Naive thymus-derived CD4-positive, alpha-beta T cell (primary cell): ENCODE measurements at places on chromosomes 2 and 18. TPM values are rescaled to one million over a fixed set of nuclear protein-coding genes. Genes with fewer than 3 reads are reported as not detected.

GRCh38 chr2:26846334-26847306 is 1.3 kb upstream of the DPYSL5 start:
- DNase-seq = peak; percentile 46

IAH1 gene
- 49.7 TPM for total RNA-seq

DNA sequence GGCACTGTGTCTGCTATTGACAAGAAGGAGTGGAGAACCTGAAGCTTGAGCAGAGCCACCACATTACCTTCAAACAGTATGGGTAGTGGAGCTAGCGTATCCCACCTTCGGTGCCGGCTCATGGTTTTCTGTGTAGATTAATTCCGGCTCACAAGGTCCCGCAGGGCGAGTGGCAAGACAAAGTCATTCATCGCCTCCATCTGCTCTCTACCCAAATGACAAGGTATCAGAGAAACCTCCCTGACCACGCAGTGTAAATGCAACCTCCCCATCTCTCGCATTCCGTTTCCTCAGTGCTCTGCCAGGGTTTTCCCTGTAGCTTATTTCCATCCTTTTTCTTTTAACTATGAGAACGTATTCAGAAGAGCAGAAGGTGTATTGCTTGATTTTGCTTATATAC is 79.8 kb downstream of the MAP4K4 start:
- no peak for DNase-seq

GRCh38 chr18:22433956-22434355 is 16.2 kb upstream of the CTAGE1 start:
- DNase-seq = no peak

DNA sequence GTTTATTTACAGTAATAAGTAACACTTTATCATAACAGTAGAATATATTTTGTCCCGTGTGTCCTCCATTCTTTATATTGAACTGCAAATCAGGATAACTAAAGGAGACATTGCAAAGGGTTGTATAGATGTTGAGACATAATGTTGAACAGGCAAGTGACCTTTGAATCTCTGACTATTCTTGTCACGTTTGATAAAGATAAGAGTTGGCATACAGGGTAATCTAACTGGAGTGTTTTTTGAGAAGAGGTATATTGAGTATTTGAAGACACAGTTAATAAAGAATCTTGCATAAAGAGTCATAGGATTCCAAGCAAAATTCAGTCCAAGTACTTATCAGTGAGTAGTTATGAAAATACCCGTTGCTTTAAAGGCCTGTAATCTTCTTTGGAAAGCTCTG is 21.7 kb downstream of the CCDC195 start:
- no peak for DNase-seq

DNA sequence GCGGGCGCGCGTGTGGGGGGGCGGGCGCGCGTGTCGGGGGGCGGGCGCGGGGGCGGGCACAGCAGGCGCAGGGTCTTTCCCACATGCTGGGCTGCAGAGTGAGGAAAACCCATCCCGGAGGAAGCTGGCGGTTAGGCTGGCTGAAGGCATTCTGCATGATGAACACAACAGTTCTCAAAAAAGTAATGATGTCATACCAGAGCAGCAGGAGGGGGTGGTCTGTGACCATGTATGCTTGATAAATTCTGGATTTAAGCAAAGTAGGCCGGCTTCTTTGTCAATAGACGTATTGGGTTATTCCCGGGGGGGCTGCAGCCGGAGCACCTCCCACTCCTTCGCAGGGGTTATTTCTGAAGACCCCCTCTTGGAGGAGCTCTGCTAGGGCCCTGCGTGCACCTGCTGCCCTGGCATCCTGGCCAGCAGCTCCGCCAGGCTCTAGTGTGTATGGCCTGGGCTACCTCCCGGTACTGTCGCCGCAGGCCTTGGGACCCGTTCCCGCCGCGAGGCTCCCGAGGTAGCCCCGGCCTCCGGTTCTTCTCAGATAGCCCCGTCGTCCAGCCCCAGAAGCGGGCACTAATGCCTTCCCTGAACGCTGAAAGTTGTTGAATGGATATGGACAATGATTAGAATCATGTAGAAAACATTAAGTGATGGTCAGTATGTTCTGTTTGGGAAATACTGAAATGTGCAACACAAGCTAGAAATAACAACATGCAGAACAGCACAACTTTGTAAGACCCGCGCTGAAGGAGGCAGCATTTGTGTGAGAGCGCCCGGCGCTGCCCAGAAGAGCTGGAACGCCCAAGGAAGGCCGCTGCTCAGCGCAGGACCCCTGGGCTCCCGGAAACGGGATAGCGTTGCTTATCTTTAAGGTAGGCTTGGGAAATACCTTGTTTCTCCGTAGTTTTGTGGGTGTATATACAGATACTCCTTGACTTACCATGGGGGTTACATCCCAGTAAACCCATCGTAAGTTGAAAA is 101.4 kb upstream of the RAB6C start:
- DNase-seq = no peak

GRCh38 chr2:227848586-227848985 is 22.8 kb upstream of the DAW1 start:
- DNase-seq = no peak

GRCh38 chr2:74051504-74051903 is 66.8 kb downstream of the TET3 start:
- DNase-seq = no peak

GRCh38 chr2:133135035-133135654 is 433.1 kb downstream of the NCKAP5 start:
- no peak for DNase-seq

DNA sequence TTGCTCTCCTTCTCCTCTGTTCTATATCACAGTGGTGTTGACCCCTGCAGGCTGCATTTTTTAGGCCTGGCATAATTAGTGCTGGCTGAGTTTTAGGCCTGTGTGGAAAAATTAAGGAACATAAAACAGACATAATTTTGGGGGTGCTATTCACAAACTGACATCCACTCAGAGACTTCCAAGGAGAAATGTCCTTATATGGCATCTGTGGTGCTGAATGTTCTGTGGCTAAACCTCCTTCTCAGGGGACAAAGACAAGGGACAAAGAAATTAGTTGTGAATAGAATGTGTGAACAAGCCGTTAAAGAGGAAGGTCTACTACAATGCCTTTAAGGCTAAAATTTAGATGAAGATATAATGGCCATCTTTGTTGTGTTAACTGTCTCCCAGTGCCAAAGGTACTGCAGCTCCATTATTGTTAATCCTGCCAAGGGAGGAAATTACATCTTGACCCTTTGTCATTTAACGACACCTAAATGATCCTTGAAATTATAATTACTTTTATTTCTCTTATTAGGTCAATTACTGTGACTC is 870.0 kb upstream of the CHAC2 start:
- no peak for DNase-seq

DNA sequence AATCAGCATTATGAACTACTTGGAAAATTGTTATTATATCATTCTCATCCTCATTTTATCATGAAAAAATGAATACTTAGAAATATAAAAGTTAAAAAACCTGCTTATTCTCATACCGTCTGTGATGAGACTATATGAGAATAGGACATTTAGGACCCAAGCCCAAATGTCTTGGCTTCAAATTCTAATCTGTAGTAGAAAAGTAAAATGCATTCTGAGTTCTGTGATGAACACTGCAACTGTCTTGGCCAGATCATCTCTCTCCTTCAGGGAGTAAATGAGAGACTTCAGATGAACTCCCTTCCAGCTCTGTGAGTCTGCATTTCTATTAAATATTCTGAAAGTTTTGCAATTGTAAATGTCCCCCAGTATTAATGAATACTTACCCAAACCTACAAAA is 940.7 kb upstream of the KLHL29 start:
- DNase-seq = no peak

DNA sequence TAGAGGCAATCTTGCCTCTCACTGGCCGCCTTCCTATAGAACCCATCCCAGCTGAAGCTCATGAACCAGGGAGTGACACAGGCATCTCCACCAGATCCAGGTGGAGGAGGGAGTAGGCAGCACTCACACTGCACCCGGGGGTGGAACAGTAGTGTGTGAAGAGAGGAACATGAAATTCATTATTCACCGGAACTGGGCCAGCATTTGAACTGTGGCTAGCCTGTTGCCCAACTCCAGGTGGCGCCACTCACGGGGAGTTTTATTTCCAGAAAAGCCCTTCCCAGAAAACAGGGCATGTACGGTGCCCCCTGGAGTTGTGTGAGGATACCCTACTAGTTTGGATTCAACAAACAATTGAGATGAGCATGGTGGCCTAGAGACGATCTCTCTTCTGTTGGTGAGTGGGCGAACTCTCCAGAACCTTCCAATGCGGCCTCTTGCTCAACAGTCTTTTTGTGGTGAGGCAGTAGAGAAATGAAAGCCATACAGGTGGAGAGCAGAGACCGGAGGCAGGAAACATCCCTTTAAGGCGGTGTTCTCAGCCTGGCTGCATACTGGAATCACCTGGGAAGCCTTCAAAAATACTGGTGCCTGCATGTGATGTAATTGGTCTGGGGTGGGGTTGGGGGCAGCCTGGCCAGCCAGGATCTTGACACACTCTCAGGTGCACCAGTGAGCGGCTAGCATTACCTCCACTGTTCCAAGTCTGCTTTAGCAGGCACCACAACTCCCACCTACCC is 73.5 kb upstream of the NEDD4L start:
- DNase-seq = no peak

DNA sequence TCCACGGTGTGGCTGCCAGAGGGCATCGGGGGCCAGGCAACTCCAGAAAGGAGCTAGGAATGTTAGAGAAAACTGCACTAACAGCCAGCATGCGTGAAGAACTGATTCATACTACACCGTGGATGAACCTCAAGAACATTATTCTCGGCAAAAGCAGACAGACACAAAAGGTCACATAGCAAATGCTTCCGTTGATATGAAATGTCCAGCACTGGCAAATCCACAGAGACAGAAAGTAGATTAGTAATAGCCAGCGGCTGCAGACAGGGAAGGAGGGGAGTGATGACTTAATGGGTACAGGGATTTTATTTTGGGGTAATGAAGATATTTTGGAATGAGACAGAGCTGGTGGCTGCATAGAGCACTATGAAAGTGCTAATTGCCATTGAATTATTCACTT is 37.4 kb downstream of the SCTR start:
- DNase-seq = no peak

GRCh38 chr2:158998551-158999248 is 30.3 kb downstream of the TANC1 start:
- no peak for DNase-seq

GRCh38 chr2:40760071-40760666 is 308.3 kb upstream of the SLC8A1 start:
- no peak for DNase-seq

SNTG2 gene
- total RNA-seq = not detected in 2 replicates

DNA sequence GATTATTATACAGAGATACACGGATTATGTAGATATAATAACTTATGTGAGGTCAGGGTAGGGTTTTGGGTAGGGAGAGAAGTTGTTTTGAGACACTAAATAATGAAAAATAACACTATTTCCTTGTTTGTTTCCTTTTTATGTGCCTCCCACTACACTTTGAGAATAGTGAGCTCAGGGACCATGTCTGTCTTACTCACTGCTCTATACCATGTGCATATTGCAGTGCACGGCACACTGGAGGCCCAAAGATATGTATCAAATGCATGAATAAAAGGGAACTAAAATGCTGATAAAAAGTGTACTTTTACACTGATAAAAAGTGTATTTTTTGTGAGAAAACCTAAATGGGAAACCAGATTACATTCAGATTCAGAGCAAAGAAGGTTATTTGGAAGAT is 151.4 kb upstream of the NABP1 start:
- DNase-seq = no peak

DNA sequence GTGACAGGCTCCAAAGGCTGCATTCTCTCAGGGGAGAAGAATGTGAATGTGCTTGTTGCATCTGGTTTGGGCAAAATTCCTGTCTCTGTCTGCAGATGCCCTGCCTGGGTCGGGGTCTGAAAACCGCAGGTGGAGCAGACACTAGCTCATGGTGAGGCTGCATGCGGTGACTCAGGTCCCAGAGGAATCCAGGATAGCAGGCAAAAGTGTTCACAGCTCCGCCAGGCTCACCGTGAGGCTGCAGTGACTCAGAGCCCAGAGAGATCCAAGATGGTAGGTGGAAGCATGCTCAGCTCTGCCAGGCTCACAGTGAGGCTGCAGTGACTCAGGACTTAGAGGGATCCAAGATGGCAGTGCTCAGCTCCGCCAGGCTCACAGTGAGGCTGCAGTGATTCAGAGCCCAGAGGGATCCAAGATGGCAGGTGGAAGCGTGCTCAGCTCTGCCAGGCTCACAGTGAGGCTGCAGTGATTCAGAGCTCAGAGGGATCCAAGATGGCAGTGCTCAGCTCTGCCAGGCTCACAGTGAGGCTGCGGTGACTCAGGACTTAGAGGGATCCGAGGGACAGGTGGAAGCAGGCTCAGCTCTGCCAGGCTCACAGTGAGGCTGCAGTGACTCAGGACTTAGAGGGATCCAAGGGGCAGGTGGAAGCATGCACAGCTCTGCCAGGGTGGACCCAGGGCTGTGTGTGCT is 200.5 kb downstream of the ACKR3 start:
- no peak for DNase-seq

- no peak for DNase-seq
Observed at GRCh38 chr2:85681776-85682175, 12.4 kb upstream of the GNLY start.

GRCh38 chr2:230721712-230722111 is 9.1 kb downstream of the CAB39 start:
- no peak for DNase-seq

HOXD8 gene
- not detected in 2 replicates for total RNA-seq
